ENCODE measurements at places on chromosomes 7 and 10.

DNA sequence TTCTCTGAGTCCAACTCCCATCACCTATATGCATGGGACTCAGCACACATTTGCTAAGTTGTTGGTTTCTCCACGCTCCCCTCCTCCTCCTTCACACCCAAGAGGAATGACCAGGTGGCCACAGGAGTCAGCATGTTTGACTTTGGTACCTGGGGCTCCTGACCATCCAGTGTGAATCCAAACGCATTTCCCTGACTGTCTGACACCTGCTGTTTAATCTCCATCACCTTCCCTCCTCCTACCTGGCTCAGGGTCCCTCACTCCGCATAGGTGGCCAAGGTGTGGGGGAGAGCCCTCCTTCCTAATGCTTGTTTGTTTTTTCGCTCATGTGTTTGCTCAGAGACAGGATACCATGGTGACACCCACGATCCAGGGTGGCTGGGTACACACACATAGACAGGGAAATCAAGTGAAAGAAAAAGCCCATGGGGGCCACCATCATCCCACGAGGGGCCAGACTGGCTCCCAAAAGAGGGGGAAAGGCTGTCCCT is 194.9 kb downstream of the KCNMA1 start:
- H3K27ac ChIP-seq = no peak overlapping the region
- no peak for DNase-seq
- peaks cover 4% of the 10 kb centered on the region for H3K27me3 ChIP-seq
- no peaks in the 10 kb centered on the region for H3K36me3 ChIP-seq
- no peak overlapping the region for H3K4me3 ChIP-seq
- peaks cover 34% of the 10 kb centered on the region for H3K4me1 ChIP-seq

DNA sequence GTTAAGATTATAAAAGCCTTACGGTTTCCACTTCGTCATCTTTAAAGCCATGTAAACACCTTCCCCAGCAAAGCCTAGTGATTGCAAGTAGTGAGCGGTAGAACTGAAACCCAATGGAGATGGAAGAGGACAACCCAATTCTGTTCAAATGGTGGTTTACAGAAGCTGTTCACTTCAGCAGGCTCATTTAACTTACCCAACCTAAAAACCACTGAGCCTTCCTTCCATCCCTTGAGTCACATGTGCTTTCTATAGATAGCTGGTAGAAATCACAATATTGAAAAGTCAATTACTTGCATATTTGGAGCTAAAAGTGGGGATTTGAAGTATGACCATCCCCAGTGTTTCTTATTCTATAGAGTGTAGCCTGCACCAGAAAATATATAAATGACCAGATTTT is 667.7 kb downstream of the SUGCT start:
- no peak overlapping the region for H3K27ac ChIP-seq
- H3K4me1 ChIP-seq = peaks cover 17% of the 10 kb centered on the region
- H3K4me3 ChIP-seq = no peak overlapping the region
- H3K27me3 ChIP-seq = no peaks in the 10 kb centered on the region
- DNase-seq = no peak
- no peaks in the 10 kb centered on the region for H3K36me3 ChIP-seq

GRCh38 chr7:2172311-2173188 is 60.2 kb downstream of the MAD1L1 start:
- peaks cover 34% of the 10 kb centered on the region for H3K4me1 ChIP-seq
- DNase-seq = no peak
- peaks cover 42% of the 10 kb centered on the region for H3K36me3 ChIP-seq

GRCh38 chr7:100538348-100538653 is 702 bp upstream of the AGFG2 start:
- peak overlapping the region; percentile 77 for H3K4me3 ChIP-seq

GRCh38 chr7:155899596-155899995 is 87.3 kb upstream of the SHH start:
- no peak overlapping the region for H3K4me3 ChIP-seq
- H3K27me3 ChIP-seq = peaks cover 27% of the 10 kb centered on the region
- H3K27ac ChIP-seq = no peak overlapping the region
- DNase-seq = no peak

GRCh38 chr10:60349426-60349825 is 40.2 kb downstream of the ANK3 start:
- peaks cover 3% of the 10 kb centered on the region for H3K27me3 ChIP-seq
- no peak overlapping the region for H3K27ac ChIP-seq

DNA sequence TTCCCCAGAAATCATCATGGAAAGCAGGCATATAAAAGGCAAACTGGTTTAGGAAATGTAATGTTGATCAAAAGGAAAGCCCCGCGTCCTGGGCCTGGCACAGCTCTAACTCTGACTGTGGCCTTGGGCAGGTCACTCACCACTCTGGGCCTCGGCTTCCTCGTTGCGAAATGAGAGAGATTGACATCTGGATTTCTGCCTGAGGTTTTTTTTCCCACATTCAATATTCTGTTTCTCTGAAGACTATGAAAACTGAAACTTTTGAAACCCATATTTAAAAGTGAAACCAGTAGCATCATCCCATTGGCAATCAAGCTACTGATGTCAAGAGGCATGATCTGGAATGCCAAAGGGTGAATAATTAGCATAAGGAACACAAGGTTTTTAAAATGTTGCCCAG is 369.7 kb upstream of the NPVF start:
- no peak for DNase-seq
- no peak overlapping the region for H3K4me3 ChIP-seq
- H3K27me3 ChIP-seq = peaks cover 4% of the 10 kb centered on the region
- peak overlapping the region; percentile 96 for H3K27ac ChIP-seq

DNA sequence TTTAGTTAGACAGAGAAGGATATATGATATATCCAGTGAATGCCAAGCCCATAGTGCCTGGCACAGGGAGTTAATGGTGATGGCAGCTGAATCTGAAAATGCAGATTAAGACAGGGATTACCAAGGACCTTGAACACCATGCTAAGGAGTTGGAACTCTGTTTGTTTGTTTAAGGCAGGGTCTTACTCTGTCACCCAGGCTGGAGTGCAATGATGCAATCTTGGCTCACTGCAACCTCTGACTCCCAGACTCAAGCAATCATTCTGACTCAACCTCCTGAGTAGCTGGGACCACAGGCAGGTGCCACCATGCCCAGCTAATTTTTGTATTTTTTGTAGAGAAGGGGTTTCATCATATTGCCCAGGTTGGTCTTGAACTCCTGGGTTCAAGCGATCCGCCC is 1.6 kb downstream of the AKR1D1 start:
- H3K27me3 ChIP-seq = no peaks in the 10 kb centered on the region
- no peak overlapping the region for H3K27ac ChIP-seq
- no peak overlapping the region for H3K4me3 ChIP-seq
- no peak for DNase-seq
- no peaks in the 10 kb centered on the region for H3K4me1 ChIP-seq

DNA sequence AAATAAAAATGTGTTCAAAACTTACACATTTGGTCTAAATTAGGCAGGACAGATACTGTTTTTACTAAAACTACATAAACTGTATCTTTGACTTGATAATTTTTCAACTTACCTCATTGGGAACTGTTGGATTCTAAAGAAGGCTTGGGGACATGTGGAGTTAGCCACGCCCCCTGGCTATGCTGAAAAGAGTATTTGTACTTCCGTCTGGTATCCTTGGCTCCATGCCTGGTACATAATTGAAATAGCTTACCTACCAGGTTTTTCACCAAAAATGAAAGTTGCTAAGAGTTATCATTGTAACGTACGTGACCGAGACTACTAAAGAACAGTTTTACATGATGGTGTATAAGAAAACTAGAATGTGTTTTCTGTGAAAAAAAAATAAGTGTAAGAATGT is 604.8 kb upstream of the IGFBP3 start:
- peaks cover 17% of the 10 kb centered on the region for H3K36me3 ChIP-seq
- H3K4me1 ChIP-seq = peaks cover 23% of the 10 kb centered on the region
- no peak overlapping the region for H3K4me3 ChIP-seq
- H3K27me3 ChIP-seq = no peaks in the 10 kb centered on the region
- DNase-seq = no peak
- H3K27ac ChIP-seq = no peak overlapping the region

DNA sequence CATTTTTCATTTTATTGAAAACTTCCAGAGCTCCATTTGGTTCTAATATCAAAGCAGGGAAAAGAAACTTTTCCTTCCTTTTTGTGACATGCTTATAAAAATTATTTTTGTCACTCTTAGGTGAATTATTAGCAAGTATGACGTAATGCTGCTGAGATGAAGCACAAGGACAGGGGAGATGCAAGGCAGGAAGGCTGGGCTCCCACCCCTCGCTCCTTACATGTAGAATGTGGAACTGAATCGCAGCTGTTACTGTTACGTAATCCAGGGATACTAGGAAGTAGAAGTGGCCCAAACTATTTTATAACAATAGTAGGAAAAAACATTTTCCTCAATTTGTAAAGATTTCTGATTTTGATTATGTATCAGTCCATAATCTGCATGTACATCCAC is 17.1 kb upstream of the GTPBP4 start:
- H3K4me3 ChIP-seq = no peak overlapping the region
- peaks cover 40% of the 10 kb centered on the region for H3K4me1 ChIP-seq
- DNase-seq = no peak

DNA sequence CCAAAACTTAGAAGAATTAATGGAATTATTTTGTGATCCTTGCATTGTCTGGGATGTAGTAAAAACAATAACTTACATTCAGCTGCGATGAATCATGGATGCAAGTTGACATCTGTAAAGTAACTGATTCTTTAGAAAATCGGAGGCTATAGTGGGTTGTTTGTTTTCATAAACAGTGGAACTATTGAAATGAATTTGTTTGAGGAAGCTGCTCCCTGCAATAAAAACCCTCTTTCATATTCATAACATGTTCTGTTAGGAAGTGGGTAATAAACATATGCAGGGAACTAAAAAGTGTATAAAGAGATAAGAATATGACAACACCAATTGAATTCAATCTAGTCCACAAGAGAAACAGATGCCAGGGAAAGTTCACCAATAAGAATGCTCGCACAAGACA is 53.6 kb downstream of the AGMO start:
- H3K4me3 ChIP-seq = no peak overlapping the region
- H3K36me3 ChIP-seq = no peaks in the 10 kb centered on the region
- no peak overlapping the region for H3K27ac ChIP-seq
- DNase-seq = no peak

- H3K27ac ChIP-seq = no peak overlapping the region
- DNase-seq = no peak
- no peak overlapping the region for H3K4me3 ChIP-seq
- H3K36me3 ChIP-seq = peaks cover 15% of the 10 kb centered on the region
- H3K4me1 ChIP-seq = no peaks in the 10 kb centered on the region
Observed at GRCh38 chr7:133036289-133036688, 45.6 kb downstream of the CHCHD3 start.

DNA sequence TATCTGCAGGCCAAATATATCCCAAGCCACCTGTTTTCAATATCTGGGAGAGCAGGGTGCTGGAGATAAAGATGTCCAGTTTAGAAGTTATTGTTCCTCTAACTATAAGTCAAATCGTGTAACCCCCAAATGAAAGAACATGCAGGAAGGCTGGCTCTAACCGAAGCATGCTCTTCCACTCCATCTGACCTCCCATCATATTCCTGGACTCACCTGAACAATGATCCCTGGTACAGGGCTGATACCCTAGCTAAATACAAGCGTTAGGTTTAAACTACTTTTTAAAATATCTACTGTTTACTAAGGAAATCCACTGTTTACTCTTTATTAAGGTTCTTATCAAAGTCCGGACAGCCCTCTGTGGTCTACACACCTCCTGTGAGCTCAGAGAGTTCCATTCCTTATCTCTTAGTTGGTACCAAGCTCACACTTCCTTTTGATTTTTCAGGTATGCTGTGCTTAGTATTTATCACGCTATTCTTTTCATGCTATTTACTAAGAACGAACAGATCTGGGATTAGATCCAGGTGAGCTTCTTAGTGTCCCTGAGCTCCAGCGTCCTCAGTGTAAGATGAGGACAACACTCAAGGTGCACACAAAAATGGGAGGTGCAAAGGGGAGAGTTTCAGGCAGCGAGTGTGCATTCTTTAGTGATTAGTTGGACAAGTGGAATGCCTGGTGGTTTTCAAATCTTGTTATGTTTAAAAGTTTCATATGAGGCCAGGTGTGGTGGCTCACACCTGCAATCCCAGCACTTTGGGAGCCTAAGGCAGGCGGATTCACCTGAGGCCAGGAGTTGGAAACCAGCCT is 23.6 kb upstream of the COBL start:
- no peak for DNase-seq
- no peak overlapping the region for H3K4me3 ChIP-seq
- H3K4me1 ChIP-seq = no peaks in the 10 kb centered on the region
- H3K36me3 ChIP-seq = no peaks in the 10 kb centered on the region
- H3K27ac ChIP-seq = no peak overlapping the region

- no peaks in the 10 kb centered on the region for H3K36me3 ChIP-seq
- no peaks in the 10 kb centered on the region for H3K27me3 ChIP-seq
- H3K4me3 ChIP-seq = no peak overlapping the region
- no peak for DNase-seq
- peaks cover 30% of the 10 kb centered on the region for H3K4me1 ChIP-seq
Observed at GRCh38 chr10:3415038-3415736, 242.6 kb upstream of the PITRM1 start.

DNA sequence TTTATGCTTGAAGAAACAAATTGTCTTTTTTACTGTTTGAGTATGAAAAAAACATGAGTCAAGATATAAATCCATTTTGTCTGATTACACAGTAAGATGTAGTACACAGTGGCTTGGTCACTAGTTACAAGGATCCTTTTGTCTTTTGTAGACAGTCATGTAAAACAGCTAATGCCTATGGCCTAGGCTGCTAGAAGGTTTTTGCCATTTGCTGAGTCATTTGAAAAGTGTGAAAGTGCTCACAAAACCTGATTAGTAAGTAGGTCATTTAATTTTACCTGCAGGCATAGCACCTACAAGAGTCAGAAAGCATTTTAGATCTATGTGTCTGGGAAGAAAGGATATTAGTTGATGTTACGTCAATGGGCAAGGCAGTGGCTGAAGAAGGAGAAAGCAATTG is 819.4 kb downstream of the MAGI2 start:
- H3K27me3 ChIP-seq = no peaks in the 10 kb centered on the region
- H3K4me3 ChIP-seq = no peak overlapping the region
- no peaks in the 10 kb centered on the region for H3K4me1 ChIP-seq
- H3K27ac ChIP-seq = no peak overlapping the region

GRCh38 chr7:2066251-2066919 is 166.4 kb downstream of the MAD1L1 start:
- H3K27me3 ChIP-seq = no peaks in the 10 kb centered on the region
- H3K36me3 ChIP-seq = peaks cover 17% of the 10 kb centered on the region
- H3K4me1 ChIP-seq = peaks cover 64% of the 10 kb centered on the region

GRCh38 chr10:121152033-121152432 is 300.9 kb downstream of the WDR11 start:
- H3K27me3 ChIP-seq = peaks cover 5% of the 10 kb centered on the region
- peaks cover 7% of the 10 kb centered on the region for H3K36me3 ChIP-seq
- H3K27ac ChIP-seq = no peak overlapping the region
- peaks cover 17% of the 10 kb centered on the region for H3K4me1 ChIP-seq

DNA sequence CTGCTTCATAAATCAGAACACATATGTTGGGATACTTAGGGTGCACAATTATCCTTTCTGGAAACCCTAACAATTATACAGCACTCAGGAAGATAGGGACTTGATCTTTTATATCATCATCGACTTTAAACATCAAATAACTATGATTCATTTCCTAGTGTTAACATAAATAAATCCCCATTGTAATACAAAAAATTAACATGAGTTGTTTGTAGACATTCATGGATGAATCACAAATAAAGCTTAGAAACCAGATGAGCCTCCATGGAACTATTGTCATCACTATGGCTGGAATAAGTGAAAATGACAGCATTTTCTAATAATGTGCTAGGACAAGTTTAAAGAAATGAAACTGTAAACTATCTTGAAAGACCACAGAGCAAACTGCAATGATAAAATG is 821.7 kb downstream of the GATA3 start:
- H3K36me3 ChIP-seq = no peaks in the 10 kb centered on the region
- H3K4me3 ChIP-seq = no peak overlapping the region

- H3K27me3 ChIP-seq = peaks cover 7% of the 10 kb centered on the region
- H3K27ac ChIP-seq = peak overlapping the region; percentile 3
- peak overlapping the region; percentile 4 for H3K4me3 ChIP-seq
- no peak for DNase-seq
Observed at GRCh38 chr10:72027498-72027897, 60.9 kb downstream of the SPOCK2 start.
